ENCODE measurements at places on chromosomes 3 and 15.

GRCh38 chr15:41773729-41774061 is 589 bp upstream of the MAPKBP1 start:
- DNase-seq = no peak

- no peak for DNase-seq
Measured at GRCh38 chr15:92197746-92198145, 195.9 kb upstream of the ST8SIA2 start.

GRCh38 chr3:25053360-25053759 is 374.7 kb upstream of the RARB start:
- DNase-seq = no peak

- DNase-seq = no peak
Measured at GRCh38 chr15:81302701-81303109, 21.2 kb downstream of the STARD5 start.

- DNase-seq = no peak
Measured at GRCh38 chr3:114640126-114640525, 346.3 kb downstream of the TIGIT start.

- no peak for DNase-seq
Measured at GRCh38 chr3:33058765-33059164, 38.2 kb downstream of the GLB1 start.

GRCh38 chr3:127053450-127053849 is 70.5 kb downstream of the PLXNA1 start:
- DNase-seq = no peak

- DNase-seq = no peak
Measured at GRCh38 chr3:194785315-194785714, 99.6 kb downstream of the FAM43A start.

DNA sequence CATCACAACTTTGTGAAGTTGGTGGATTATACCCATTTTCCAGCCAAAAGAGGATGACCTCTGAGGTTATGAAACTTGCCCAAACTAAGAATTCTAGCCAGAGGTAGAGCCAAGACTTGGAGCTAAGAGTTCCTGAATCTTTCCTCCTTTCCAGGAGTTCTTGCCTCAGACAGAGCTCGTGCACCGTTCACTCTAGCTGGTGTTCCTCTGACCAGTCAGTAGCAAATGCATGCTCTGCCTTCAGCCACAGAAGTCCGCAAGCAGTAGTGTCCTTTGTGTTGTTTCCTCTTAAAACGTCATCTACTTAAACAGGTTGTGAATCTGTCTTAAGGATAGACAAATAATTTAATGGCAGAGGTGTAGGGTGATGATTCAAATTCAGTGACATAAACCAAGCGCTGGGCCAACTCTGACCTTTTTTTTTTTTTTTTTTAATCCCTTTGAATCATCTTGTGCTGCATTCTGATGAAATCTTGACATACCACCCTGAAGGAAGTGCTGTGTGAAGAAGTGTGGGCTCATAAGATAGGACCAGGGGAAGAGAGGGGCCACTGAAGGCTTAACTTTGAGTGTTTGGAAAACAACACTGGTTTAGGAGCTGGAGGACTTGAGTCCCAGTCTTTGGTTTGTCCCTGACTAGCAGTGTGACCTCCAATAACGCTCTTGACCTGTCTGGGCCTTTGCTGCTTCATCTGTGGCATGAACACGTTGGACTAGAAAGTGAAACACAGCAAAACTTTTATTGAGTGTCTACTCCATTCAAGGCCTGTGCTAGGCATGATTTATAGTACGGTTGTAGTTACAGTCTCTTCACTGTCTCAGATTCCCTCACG is 53.4 kb downstream of the ITPR1 start:
- no peak for DNase-seq

DNA sequence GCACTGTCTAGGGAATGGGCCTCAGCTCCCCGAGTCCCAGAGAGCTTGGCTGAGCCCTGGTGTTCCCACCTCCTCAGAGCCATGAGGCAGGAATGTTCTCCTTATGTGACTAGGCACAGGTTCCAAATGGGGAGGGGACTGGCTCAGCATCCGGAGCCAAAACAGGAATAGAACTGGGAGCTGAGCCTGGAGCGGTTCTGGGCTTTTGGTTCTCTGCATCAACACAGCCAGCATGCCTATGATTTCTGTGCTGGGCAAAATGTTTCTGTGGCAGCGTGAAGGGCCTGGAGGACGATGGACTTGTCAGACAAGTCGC is at the start of gene FAM131A:
TSS of gene FAM131A (plus strand) at position 202 of the 316 bp plus-strand sequence. CDS start at position 233, 31 bp downstream.
- no peak for DNase-seq

GRCh38 chr3:66583424-66584040 is 82.7 kb upstream of the LRIG1 start:
- DNase-seq = no peak

- DNase-seq = no peak
Measured at GRCh38 chr3:138105598-138105997, 9.8 kb downstream of the DZIP1L start.

- no peak for DNase-seq
Measured at GRCh38 chr3:47476644-47477199, 981 bp upstream of the SCAP start.

DNA sequence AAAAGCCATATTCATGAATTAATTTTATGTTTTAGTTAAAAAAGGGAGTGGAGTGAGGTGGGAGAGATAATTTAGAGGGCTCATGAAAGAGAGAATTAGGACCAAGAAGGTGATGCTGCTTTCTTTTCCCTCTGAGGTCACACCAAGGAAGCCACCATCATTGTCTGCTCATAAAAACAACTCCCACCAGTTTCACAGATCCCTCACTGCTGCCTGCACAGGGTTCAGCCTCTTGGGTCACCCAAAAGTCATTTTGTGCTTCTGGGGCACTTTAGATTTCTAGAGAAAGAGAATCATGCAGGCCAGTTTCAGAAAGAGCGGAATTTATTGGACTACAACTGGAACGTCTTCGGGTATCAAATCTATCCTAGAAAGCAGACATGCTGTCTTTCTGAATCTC is 241.4 kb upstream of the EOMES start:
- peak; percentile 19 for DNase-seq

- DNase-seq = no peak
Measured at GRCh38 chr15:44010089-44010488, 183.3 kb downstream of the WDR76 start.

- no peak for DNase-seq
Measured at GRCh38 chr15:56942118-56942517, 23.7 kb downstream of the TCF12 start.

DNA sequence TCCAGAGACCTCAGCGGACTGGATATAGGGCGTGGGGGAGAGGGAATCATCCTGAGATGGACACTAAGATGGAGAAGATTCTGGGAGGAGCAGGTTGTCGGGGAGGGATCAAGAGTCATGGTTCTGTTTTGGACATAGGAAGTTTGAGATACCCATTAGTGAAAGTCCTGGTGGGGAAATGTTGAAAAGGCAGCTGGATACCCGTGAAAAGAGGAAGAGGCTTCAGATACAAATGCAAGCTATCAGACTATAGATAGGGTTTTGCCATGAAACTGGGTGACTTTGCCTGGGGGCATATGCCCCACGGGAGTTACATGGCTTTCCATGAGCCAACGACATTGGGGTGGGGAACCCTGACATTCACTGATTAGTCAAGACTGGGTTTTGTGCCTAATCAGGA is 1.1 kb upstream of the GPR62 start:
- no peak for DNase-seq
